ENCODE measurements at places on chromosomes 12 and 14.

- DNase-seq, result no peak
These were observed 174.1 kb upstream of the PLXNC1 start for GRCh38 chr12:93974252-93974651.

DNA sequence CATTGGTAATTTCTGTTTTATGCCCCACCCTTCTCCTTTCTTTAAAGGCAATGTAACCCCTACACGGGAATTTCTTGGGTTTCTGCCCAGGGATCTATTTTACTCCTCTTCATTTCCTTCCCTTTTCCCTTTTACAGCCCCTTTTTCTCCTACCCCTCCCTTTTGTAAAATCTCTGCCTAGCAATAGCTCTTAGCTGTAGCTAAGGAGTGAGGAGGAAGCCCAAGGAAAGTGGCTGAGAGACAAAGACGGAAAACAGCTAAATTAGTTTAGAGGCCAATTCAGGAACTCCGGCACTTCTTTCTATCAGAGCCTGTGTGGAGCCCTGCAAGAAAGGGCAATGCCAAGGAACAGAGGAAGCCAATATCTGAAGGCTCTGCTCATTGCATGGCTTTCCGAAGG lies 40.3 kb downstream of the SOCS2 start:
- no peak for DNase-seq

- DNase-seq, result no peak
These were observed 11.2 kb upstream of the FKBP11 start for GRCh38 chr12:48936379-48936979.

DNA sequence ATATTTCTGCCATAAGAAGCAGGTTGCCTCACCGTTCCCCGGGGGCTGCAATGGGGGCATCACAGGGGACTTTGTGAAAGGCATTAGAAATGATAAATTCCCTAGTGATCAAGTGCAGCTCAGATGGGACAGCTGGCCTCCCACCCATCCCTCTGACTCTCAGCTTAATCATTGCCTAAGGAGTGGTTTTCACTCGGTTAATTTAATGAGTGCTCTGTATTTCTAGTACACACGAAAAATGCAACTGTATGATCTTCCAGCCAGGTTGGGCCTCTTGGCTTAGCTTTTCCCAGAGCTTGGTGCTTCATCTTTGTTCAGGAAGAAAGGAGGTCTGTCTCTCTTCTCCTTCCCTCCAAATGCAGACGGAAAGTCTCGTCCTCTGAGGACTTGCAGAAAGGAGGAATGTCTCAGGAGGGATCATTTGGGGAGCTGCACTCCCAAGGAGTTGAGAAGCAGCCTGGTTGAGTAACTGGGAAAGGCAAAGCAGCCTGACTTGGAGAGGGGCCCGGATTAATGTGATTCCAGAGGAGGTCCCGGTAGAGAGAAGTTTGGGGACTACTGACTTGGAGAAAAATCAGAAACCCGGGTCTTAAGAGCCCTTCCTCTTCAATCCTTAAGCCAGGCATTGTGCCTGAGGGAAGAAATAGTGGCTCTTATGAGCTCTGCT lies 7.2 kb downstream of the CD9 start:
- no peak for DNase-seq

- DNase-seq, result no peak
These were observed 1.1 kb downstream of the CNTN1 start for GRCh38 chr12:40693207-40693821.

- no peak for DNase-seq
These were observed 432.6 kb downstream of the LRIG3 start for GRCh38 chr12:58487678-58488161.

DNA sequence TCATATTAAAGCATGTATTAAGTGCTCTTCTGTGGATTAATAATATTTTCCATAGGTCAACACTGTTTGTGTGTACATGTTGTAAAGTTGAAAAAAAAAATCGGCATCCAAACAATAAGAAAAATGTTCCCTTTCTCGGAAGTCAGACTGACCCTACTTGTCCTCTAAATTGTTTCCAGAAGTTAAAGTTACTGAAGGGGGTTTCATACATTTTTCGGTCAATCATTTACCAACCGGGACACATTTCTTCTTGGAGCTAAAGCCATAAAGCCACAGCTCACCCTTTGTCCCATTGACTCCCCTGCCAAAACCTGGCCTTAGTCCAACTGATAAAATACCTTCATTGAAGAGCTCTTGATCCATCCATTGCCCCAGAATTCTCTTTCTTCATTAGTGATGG lies 230.0 kb downstream of the ANO2 start:
- no peak for DNase-seq

- DNase-seq, result no peak
These were observed 59.5 kb upstream of the CDKN3 start for GRCh38 chr14:54337314-54337713.

GRCh38 chr12:71867131-71867530 lies 27.6 kb downstream of the TBC1D15 start:
- DNase-seq, result no peak

DNA sequence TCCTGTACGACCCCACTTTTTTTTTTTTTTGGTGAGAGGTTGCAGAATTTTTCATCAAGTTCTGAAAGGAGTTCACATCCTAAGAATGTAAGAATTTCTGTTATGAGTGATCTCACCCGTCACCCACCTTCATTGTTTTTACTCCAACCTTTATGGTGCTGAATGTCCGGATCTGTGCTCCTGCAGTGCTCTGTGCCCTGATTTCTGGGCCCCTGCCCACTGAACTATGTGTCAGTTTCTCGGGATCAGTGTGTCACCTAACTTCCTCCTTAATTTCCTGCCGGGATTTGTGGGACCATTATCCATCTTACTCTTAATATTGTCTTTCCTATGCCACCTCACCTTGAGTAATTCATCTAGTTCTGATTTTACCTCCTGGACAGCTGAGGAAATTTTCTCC lies 11.6 kb downstream of the RASSF8 start:
- no peak for DNase-seq

DNA sequence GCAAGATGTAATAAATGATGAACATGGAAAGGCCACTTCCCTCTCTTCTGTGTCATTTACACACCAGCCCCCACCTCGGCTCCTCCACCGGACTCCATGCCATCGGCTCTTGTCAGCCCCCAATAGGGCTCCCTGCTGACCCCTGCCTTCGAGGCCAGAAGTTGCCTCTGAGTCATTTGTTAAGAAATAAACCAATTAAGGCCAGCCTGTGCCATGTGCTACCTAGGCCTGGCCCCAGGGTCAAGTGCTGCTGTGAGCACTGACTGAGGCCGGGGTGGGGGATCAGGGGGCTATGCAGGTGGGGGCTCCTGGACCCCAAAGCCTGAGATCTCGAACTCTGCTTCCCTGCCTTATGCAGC lies 53.2 kb downstream of the TESC start:
- no peak for DNase-seq

DNA sequence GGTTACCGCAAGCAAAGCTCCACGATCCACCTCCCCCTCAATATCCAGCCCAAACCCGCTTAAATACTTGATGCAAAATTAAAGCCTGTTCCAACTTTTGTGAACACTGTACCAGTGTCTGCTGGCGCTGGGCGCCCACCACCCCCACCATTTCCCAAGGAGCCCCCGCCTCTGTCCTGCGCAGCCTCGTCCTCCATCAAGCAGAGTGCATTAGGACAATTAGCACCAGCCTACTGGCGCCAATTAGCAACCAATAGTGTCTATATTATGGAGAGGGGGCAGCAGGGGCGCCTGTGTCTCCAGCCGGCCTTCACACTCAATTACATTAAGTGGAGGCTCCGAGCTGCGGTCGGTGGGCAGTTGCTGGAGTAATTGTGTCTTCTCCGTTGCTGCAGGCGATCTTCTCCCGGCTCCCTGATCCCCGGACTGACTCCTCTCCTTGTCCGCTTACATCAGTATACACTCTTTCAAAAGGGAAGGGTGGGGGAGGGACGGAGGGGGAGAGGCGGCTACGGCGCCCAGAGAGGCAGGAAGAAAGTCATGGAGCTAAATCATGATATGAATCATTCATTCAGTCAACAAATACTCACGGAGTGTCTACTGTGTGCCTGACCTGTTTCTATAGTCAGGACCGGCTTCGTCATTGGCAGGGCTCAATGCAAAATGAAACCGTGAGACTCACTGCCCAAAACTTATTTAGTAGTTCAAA lies 707.3 kb downstream of the MED13L start:
- no peak for DNase-seq

GRCh38 chr12:106220536-106220935 lies 27.3 kb downstream of the CKAP4 start:
- DNase-seq, result no peak

- DNase-seq, result no peak
These were observed 68.2 kb downstream of the TMTC2 start for GRCh38 chr12:82754856-82755255.

DNA sequence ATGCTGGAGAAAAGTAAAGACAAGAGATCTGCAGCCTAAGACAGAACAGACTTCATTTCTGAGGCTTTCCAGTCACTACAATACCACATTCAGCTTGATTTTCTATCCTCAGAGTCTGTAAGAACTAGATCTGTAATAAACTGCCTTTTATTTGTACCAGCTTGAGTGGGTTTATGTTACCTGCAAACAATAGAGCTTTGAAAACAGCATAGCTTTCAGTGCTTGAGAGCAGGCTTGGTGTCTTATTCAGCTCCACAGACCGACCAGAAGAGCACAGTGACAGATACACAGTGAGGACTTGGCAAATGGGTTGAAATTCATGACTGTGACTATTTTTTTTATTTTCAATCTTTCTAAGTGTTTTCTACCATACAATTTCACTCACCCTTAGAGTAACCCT lies 207.8 kb upstream of the OTX2 start:
- DNase-seq, result no peak

DNA sequence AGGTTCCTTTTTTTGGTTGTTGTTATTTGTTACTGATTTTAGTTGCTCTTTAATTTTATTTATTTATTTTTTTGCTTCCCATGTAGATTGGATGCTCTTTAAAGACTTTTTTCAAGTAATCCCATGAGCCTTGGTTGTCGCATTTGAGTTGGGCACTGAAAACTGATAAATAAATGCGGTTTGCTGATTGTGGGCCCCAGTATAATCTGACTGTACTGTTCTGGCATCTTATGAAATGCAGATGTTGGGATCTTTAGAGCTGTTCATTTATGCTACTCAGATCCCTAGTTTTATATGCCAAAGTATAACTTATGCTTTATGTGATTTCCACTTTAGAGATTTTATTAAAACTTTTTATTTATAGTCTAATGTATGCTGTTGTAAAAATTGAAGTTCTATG lies 33.3 kb downstream of the WNK1 start:
- no peak for DNase-seq

- no peak for DNase-seq
These were observed 179.9 kb upstream of the PELI2 start for GRCh38 chr14:55938249-55938791.

DNA sequence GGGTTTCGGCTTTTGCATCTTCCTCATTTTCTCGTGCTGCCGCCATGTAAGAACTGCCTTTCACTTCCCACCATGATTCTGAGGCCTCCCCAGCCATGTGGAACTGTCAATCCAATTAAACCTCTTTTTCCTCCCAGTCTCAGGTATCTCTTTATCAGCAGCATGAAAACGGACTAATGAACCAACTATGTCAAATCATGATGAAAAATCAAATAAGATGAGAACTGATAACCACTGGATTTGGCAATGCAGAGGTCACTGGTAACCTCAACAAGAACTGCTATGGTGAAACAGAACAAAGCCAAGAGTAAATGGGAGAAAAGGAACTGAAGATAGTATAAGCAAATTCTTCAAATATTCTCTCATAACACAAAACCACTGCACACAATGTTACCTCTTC lies 6.0 kb downstream of the EML5 start:
- DNase-seq, result no peak

- no peak for DNase-seq
These were observed 243.7 kb downstream of the MED13L start for GRCh38 chr12:116033765-116034164.

DNA sequence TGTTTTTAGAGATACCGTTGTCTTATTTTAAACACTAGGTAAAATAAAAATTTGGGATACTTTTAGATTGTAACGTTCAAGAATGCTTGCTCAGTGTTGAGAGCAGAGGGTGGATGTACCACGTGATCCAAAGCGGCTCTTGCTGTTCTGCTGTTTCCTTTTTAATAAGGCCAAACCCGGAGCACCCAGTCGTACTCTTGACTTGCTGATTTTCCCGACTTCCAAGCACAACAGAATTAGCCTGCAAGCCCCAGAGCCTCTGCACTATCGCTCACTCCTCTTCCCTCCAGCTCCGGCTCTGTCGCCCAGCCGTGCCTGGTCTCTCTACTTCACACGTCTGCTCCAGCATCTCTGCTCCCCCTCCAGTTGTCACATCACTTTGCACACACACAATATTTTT lies 77.3 kb downstream of the EMP1 start:
- no peak for DNase-seq

DNA sequence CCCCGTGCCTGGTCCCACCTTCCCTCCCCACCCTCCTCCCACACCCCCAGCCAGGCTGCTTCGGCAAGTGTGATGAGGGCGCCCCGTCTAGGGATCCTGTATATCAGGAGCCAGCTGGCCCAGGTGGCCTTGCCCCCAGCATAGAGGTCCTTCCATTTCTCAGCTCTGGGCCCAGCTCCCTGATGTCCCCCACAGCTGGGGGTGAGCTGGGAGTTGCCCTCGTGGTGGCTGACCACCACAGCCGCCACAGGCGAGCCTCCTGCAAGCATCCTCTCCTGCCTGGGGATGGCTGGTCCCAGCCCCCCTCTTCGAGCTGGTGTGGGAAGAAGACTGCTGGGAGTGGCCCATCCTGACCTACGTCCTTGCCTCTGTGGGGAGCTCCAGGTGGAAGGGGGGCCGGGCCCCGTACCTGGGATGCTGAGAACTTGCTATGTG lies 7.4 kb downstream of the ASPG start:
- no peak for DNase-seq

GRCh38 chr14:96309896-96310330 lies 53.2 kb downstream of the ATG2B start:
- DNase-seq, result no peak

DNA sequence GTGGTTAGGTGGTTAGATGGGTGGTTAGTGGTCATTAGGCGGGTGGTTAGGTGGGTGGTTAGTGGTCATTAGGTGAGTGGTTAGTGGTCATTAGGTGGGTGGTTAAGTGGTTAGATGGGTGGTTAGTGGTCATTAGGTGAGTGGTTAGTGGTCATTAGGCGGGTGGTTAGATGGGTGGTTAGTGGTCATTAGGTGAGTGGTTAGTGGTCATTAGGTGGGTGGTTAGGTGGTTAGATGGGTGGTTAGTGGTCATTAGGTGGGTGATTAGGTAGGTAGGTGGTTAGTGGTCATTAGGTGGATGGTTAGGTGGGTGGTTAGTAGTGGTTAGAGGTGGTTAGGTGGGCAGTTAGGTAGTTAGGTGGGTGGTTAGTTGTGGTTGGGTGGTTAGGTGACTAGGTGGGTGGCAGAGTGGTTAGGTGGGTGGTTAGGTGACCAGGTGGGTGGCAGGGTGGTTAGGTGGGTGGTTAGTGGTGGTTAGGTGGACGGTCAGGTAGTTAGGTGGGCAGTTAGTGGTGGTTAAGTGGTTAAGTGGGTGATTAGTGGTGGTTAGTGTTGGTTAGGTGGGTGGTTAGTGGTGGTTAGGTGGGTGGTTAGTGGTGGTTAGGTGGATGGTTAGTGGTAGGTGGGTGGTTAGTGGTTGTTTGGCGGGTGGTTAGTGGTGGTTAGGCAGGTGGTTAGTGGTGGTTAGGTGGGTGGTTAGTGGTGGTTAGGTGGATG lies 8.0 kb upstream of the TMEM119 start:
- no peak for DNase-seq

GRCh38 chr12:108819920-108820706 lies 37.3 kb downstream of the SSH1 start:
- no peak for DNase-seq

Data from cortex of kidney (tissue), 1 donor.